ENCODE measurements at places on chromosomes 5 and 9.

- H3K27me3 ChIP-seq = no peaks in the 10 kb centered on the region
- no peak overlapping the region for H3K27ac ChIP-seq
- no peak for DNase-seq
- H3K36me3 ChIP-seq = peaks cover 15% of the 10 kb centered on the region
- H3K4me3 ChIP-seq = no peak overlapping the region
These were observed 15.7 kb downstream of the NUDT12 start for GRCh38 chr5:103546858-103547257.

DNA sequence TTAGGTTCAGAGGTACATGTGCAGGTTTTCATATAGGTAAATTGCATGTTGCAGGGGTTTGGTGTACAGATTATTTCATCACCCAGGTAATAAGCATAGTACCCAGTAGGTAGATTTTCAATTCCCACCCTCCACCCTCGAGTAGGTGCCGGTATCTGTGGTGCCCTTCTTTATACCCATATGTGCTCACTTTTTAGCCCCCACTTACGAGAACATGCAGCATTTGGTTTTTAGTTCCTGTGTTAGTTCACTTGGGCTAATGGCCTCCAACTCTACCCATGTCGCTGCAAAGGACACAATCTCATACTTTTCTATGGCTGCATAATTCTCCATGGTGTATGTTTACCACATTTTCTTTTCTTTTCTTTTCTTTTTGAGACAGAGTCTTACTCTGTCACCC is 21.2 kb downstream of the ITK start:
- H3K36me3 ChIP-seq = no peaks in the 10 kb centered on the region
- no peak for DNase-seq
- no peak overlapping the region for H3K27ac ChIP-seq

GRCh38 chr9:93302586-93303257 is 118.8 kb downstream of the WNK2 start:
- H3K4me3 ChIP-seq = no peak overlapping the region
- no peak overlapping the region for H3K27ac ChIP-seq
- H3K36me3 ChIP-seq = no peaks in the 10 kb centered on the region
- no peaks in the 10 kb centered on the region for H3K27me3 ChIP-seq
- no peaks in the 10 kb centered on the region for H3K4me1 ChIP-seq

- no peak overlapping the region for H3K27ac ChIP-seq
- no peak for DNase-seq
- H3K36me3 ChIP-seq = no peaks in the 10 kb centered on the region
- no peak overlapping the region for H3K4me3 ChIP-seq
- no peaks in the 10 kb centered on the region for H3K4me1 ChIP-seq
These were observed 105.3 kb upstream of the RORB start for GRCh38 chr9:74391816-74392215.

DNA sequence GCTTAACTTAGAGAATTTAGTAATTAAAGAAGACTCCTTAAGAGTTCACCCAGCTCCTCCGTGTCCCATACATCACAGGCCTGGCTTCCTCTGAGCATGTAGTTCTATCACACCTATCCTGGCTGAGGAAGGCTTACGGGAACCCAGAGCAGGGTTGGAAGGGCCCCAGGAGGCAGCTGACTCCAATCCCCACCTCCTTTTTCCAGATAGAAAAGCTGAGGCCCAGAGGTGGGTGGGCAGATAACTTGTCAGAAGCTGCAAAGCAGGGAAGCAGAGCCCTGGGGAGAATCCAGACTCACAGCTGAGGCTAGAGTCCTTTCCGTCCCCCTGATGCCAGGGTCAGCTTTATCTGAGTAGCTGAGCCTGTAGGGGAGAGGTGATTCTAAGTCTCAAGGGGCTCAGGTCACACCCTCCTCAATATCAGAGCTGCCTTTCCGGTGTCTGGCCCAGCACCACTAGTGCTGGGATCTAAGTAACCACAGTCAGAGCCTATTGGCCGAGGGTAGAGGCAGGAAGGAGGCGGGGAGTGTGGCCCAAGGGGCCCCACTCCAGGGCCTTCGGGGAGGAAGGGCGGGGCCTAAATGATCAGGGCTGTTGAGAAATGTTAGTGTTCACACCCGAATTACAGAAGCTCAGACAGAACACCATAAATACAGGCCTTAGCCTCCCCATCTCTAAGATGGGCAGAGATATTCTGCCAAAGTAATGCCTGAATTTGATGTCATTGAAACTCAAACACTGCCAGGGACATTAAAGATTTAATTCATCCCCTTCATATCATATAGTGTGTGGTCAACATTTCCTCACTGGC is 9.9 kb downstream of the CCDC69 start:
- no peaks in the 10 kb centered on the region for H3K27me3 ChIP-seq
- H3K27ac ChIP-seq = peak overlapping the region; percentile 25

DNA sequence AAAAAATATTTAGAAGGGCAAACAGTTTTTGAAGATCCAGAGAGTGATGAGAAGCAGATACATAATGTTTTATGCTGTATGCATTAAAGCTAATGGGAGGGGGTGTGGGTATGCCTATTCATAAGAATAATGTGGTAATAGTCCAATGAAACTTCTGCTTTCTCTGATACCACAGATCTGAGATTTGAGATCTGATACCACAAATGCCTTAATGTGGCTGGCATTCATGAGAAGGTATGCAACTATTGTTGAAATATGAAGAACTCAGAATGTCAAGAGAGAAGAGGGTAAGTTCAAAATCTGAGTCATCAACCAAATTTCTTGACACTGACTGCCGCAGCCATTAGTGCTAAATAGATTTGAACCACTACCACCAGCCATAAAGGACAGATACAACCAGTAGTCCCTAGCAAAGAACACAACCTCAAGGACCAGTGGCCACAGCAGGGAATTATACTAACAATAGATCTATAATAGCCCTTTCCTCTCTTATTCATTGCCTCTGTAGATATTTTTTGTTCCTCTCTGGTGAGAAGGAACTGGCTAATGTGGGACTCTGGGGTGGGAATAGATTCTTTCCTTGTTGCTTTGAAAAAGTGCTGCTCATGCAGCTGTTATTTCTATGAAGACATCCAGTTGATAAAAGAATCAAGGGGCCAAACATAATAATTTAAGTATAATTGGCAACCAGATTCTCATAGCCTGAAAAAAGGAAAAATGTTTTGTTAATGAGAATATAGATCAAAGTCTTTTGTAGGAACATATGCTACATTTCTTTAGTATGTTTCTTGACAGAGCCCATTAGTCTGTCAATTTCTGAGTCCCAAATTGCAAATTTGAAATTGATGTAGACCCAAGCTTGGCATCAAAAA is 256.5 kb upstream of the ZNF608 start:
- no peaks in the 10 kb centered on the region for H3K4me1 ChIP-seq
- no peaks in the 10 kb centered on the region for H3K36me3 ChIP-seq
- DNase-seq = no peak

Measured in ascending aorta (tissue), 2 donors.